Activated CD4-positive, alpha-beta T cell treated with anti-CD3 and anti-CD28 coated beads, Interleukin-2, amount 10 ng/mL, durations not matched to agents 24 days and 14 days (primary cell): ENCODE measurements at places on chromosomes 7 and 10. TPM values are rescaled to one million over a fixed set of nuclear protein-coding genes. Genes with fewer than 3 reads are reported as not detected.

- DNase-seq = no peak
These were observed 6.1 kb upstream of the UBE2H start for GRCh38 chr7:129958643-129959470.

The BAG3 gene
- 27.7 and 29.1 TPM in 2 replicates for total RNA-seq

The PNLIPRP3 gene
- total RNA-seq = not detected in 2 replicates

The ITGB8 gene
- not detected in 2 replicates for total RNA-seq
